ENCODE measurements at places on chromosomes 16 and 17.

GRCh38 chr17:33572615-33573014 lies 279.5 kb upstream of the ASIC2 start:
- no peak for DNase-seq

DNA sequence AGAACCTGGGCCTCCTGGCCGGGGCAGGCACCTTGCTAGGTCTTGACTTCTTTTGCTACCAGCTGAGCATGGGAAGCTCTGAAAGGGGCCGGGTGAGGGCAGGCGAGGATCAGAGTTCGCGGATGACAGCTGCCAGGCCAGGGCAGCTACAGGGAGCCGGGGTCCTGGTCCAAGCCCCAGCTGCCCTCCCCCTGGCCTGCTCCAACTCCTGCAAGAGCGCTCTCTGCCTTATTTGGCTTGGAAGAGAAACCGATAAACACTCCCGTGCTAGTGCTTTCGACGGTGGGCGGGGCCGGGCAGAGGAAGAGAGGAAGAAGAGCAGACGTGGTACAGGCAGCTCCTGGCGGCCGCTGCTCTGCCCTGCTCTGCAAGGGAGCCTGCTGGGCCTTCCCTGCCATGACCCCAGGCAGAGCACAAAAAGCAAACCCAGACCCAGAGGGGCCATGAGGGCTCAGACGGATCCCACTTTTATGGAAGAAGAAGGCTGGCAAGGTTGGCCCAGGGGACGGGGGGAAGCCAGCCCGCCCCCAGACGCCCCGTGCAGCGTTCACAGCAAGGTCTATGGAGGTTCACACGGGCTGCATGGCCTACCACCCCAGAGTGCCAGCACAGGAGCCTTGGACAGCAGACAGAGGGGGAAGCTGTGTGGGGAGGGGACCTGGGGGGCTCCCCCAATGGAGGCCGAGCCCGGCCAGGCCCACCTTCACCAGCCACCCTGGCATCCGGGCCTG lies 25.6 kb downstream of the PIEZO1 start:
- no peak for DNase-seq

DNA sequence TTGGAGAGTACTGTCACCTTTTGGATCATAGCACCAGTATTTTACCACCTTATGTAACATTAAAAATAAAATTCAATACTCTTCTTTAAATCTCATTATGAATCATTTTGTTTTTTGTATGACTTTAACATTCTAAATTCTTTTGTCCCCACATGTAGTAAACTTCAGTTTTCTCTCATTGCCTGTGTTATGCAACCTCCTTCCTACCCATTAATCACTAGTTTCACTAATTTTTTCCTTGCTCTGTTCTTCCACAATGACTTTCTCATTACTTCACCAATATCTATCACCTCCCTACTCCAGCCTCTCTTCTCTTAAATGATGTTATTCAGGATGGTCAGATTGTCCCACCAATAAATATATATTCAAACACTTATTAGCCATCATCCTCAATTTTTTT lies 68.7 kb downstream of the TTC19 start:
- DNase-seq = no peak

- no peak for DNase-seq
Observed at GRCh38 chr16:74071996-74072535, 224.5 kb upstream of the PSMD7 start.

DNA sequence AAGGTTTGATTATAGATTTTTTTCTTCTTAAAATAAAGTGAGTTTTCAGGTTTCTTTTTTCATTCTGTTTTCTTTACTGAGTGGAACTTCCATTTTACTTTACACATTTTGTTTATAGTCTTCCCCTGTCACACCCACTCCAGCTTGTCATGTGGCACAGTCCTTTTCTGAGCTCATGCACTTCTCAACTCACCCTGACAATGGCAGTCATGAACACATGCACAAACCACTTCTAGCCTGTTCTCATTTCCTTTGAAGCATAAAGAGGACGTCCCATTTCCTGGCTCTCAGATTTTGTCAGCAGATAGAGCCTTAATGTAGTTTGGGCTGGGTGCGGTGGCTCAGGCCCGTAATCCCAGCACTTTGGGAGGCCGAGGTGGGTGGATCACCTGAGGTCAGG lies 168.0 kb downstream of the AHSP start:
- DNase-seq = no peak

DNA sequence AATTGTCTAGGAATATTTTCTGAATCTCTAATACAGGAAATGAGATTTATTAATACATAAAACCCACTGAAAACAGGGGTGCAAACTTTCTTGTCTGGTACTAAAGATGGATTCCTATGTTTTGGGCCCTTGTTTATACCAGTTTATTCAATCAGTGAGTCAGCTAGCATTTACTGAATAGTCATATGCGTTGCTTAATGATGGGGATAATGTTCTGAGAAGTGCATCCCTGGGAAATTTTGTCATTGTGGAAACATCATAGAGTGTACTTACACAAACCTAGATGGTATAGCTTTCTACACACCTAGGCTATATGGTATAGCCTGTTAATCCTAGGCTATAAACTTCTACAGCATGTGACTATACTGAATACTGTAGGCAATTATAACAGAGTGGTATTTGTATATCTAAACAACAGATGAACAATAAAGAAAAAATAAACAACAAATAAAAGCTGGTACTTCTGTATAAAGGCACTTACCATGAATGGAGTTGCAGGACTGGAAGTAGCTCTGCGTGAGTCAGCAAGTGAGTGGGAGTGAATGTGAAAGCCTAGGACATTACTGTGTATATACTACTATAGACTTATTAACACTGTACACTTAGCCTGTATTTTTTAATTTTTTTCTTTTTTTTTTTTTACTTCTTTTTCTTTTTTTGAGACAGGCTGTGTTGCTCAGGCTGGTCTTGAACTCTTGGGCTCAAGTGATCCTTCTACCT lies 63.7 kb downstream of the SIAH1 start:
- no peak for DNase-seq

DNA sequence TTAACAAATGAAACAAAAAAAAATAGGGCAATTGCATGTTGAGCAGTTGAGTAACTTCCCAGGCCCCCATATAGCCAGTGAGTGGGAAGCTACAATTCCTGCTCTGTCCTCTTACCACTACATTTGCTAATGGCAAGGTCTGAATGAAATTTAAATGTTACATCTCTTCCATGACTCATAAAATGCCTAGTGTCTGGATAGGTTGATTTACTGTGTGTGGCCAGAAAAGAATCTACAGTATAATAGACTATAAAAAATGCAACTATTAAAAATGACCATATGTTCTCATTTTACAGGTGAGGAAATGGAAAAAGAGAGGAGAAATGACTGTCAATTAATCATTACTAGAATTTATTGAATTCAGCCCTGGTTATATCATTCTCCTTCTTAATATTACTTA lies 1199.3 kb downstream of the CDH11 start:
- no peak for DNase-seq

GRCh38 chr16:70766176-70766575 lies 34.8 kb downstream of the VAC14 start:
- no peak for DNase-seq

DNA sequence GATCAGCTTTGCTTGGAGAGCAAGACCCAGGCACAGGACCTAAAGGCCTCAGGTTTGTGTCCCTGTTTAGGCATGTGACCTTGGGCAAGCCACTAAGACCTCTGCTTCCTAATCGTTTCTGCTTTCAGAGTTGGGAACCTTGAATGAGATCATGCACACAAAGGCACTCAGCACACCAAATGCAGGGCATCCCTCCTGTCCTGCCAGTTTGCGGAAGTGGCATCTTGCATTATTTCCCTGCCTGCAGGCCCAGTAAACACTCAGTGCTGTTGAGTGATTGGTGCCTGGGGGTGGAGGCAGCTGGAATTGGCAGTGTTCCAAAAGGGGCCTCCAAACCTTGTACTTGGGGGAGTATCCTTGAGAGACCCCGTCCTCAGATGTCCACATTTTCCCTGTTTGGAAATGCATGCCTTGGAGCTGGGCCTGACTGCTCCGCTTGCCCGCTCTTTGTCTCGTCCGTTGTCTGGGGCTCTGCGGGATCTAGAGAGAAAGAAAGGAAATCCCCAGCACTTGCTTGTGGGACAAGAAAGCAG lies 28.7 kb downstream of the MRM1 start:
- DNase-seq = no peak

- no peak for DNase-seq
Observed at GRCh38 chr16:27620541-27620940, 70.6 kb downstream of the KATNIP start.

- DNase-seq = no peak
Observed at GRCh38 chr17:46942441-46943217, 19.7 kb downstream of the GOSR2 start.
